ENCODE measurements at places on chromosomes 2 and 18.

DNA sequence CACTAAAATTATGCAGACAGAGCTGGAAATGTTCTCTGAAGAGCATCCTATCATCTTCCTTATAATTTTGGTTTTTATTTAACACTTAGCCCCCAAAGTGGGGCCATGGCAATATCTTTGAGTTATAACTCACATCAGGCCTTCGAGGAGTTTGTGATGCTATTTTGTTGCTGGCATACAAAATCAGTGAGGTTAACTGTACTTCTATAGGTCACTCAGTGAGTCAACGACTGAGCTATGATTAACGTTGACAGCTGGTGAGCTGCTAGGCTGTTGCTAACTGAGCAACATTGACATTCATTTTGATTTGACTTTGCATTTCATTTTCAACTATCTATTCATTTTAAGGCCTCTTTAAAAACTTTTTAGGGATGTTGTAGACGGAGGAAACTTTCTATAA is 50.0 kb downstream of the GPD2 start:
- no peak for DNase-seq

- DNase-seq = peak; percentile 27
Observed at GRCh38 chr2:223549215-223549614, 52.9 kb downstream of the SCG2 start.

DNA sequence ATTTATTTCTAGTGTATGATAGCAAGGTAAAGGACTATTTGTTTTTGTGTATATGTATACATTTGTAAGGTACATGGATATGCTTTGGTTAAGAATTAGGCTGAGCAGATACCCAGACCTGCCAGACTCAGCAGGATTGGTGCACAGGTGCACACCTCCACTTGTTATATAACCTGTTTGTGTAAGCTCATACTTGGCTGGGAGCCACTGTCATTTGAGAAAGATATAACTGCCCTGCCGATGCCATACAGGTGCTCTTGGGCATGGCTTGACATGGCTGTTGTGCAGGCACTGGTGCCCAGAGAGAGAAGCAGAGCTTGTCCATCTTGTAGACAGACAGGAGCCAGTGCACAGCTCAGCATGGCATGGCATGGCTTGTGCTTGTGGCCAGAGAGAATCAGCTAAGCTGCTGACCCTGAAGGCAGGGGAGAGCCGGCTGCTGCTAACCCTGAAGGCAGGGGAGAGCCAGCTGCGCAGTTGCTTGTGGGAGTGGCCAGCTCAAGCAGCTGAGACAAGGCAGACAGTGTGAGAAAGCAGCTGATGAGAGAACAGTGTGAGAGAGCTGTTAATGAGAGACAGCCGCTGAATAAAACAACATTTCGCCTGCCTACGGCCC is 136.5 kb downstream of the RNF144A start:
- peak; percentile 80 for DNase-seq

DNA sequence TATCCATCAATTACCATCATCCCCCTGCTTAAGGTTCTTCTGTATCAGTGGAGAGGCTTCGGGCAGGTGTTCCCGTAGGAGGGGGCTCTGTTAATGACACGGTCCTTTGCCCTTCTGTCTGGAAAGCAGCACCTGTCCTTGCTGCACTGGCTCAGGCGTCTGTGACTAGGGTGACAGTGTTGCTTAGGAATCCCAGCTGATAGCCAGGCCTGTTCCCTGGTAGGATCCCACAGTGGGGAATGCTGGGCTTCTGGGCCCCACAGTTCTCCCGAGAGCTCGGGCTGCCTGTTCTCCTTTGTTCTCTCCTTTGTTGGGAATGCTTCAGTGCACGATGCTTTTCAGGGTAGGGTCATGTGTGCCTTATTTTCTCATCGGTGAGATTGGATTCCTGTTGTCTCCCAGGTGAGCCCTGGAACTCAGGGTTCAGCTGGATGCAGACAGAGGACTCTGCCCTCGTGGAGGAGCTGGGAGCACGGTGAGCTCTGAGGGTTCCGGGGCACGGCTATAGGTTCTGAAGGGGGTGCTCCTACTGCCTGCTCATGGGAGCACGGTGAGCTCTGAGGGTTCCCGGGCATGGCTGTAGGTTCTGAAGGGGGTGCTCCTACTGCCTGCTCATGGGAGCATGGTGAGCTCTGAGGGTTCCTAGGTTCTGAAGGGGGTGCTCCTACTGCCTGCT is 9.6 kb downstream of the SNTG2 start:
- DNase-seq = no peak

DNA sequence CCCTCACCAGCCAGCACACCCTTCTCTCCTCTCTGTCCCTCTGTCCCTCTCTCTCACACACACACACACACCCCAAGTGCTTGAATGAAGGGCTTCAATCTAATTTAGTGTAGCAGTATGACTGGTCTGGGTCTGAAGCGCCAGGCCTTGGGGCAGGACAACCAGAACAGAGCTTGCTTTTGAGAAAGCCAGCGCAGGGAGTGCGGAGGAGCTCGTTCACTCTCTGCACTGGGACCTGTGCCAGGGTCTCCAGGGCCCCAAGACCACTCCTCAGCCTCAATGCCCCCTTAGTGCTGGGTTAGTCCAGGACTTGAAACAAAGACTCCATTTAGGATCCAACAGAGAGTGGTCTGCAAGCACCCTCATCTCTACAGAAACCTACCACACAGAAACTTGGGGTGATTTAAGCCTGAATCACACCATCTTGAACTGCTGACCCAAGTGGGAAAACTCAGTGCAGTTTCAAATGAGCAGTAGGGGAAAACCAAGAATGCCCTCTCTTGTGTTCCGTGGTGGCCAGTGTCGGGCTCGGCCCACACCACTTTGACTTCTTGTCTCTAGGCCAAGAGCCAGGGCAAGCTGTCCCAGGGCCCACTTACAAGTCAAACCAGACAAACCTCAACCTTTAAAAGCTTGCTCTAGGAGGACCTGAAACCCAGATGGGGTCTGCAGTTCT is 66.6 kb upstream of the WIPF1 start:
- DNase-seq = no peak

- no peak for DNase-seq
Observed at GRCh38 chr2:239050252-239050649, 202.4 kb downstream of the TWIST2 start.

DNA sequence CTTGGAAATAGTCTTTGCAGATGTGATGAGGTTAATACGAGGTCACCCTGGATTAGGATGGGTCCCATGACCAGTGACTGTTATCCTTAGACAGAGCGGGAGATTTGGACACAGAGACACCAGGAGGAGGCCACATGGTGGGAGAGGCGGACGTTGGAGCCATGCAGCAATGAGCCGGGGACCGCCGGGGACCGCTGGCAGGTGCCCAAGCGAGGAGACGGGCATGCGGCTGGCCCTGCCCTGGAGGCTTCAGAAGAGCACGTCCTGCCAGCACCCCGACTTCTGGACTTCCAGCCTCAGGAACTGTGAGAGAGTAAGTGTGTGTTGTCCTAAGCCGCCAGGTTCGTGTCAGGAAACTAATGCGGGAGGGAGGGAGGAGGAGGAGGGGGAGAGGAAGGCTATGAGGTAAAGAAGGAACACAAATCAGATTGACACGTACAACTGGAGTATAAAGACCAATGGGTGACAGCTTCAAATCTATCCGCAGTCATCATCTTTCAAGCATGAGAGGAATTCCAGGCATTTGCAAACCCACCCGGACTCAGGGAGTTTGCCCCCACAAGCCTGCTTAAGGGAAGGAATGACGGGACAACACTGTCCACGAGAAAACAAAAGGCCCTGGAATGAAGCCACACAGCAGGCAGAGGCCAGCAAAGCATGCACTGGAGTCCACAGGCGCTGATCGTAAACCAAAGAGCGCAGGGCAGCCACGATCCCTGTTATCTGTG is 11.6 kb upstream of the BOK start:
- no peak for DNase-seq

DNA sequence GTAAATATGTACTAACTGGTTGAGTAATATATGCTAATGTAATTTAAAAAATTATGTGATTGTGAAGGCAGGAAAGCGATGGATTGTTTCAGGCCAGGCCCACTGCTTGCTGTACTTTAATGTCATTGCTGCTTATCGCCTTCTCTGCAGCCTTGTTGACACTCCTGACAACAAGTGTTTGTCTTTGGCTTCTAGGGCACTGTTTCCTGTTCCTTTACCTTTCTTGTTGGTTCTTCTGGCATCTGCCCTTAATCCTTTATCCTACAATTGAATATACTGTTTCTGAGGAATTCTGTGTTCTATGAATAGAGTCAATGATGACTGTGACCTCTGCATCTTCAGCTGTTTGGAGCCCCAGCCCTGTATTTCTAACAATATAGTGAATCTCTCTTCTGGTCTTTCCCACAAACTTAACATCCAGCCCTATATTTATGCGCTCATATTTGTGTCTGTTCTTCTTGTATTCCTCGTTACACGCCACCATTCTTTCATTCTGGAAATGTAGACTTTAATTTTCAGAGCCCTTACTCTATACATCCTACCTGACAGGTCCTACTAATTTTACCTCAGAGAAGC is 17.6 kb downstream of the ACSL3 start:
- DNase-seq = no peak

GRCh38 chr2:234352270-234352669 is 144.6 kb downstream of the ARL4C start:
- no peak for DNase-seq

- no peak for DNase-seq
Observed at GRCh38 chr2:36489281-36489680, 108.7 kb downstream of the FEZ2 start.

DNA sequence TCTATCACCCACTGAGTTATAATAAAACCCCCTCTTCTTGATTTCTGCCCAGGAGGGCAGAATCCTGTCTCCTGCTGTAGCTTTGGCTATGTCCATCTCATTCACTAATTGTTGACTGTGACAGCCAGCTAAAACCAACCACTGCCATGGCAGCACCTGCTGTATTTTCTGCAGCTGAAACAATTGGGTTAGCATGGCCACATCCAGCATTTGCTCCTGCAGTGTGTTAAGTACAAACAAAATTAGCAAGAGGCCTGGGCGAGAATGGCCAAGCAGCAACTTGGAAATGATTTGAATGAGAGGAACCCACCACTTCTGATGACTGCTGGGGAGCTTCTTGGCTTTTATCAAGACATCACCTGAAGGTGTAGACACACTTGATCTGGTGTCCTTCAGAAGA is 89.4 kb upstream of the LRRTM1 start:
- no peak for DNase-seq

- DNase-seq = no peak
Observed at GRCh38 chr2:204470178-204470620, 75.1 kb upstream of the PARD3B start.

- no peak for DNase-seq
Observed at GRCh38 chr2:9236045-9236344, 29.4 kb downstream of the ASAP2 start.

DNA sequence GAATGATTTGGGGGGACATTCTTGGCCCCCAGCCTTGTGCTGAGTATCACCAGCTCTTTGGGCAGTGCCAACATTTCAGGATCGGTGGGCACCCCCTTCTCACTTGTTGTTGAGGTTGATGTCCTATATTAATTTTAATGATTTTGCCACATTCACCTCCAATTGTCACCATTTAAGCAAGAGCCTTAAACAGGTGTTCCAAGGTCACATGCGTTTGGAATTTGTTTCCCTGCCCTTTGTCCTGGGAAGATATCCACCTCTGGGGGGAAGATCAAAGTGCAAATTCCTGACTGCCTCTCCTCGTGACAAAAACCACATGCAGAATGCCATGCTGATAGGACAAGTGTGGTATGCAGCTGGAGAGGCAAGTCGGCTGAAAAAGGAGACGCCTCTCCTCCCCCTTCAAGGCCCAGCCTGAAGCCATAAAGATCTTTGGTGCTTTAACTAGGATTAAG is 72.5 kb upstream of the ID2 start:
- no peak for DNase-seq

DNA sequence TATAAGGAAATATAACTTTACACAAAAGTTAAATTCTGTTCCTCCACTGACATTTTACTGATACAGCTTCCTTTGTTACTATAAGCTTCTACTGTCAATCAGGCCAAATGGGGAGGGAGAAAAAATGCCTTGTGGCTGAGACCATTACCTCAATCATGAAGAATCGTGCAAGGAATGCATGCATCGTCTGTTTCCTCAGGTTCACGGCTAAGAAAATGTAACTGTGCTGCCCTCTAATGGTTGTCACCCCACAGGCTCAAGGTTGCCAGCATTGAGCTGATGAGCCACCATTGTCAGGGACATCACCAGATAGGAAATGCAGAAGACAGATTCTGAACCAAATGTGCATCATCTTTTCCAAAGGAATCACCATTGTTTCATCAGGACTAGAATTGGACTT is 426.9 kb downstream of the CDH2 start:
- no peak for DNase-seq

DNA sequence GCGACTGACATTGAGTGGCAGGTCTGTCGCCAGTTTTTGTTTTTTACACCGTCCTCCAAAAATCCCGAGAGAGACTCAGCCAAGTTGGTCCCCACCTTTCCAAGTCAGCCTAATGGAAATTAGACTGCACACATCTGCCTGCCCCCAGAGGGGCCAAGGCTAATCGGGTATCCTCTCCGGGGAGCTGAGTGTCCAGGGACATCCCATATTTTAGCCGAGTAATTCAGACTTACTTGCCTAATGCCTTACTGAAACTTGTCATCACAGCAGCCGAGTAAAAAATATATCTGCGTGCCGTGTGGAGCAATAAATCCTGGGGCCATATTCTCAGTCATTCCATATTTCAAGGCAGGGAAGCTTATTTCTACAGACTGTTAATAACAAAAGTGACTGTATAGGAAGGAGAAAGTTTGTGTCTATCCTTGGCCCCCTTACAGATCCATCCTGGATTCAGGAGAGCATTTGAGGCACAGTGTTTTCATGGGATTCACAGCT is 38.9 kb upstream of the NRP2 start:
- DNase-seq = no peak

- DNase-seq = no peak
Observed at GRCh38 chr2:199870581-199870980, 19.6 kb upstream of the FTCDNL1 start.

- no peak for DNase-seq
Observed at GRCh38 chr2:205640716-205641115, 41.6 kb upstream of the NRP2 start.

- DNase-seq = no peak
Observed at GRCh38 chr2:203436496-203436895, 98.6 kb downstream of the RAPH1 start.

GRCh38 chr2:28955467-28955866 is 25.6 kb upstream of the TOGARAM2 start:
- no peak for DNase-seq

- no peak for DNase-seq
Observed at GRCh38 chr2:73995810-73996209, 11.1 kb downstream of the TET3 start.

DNA sequence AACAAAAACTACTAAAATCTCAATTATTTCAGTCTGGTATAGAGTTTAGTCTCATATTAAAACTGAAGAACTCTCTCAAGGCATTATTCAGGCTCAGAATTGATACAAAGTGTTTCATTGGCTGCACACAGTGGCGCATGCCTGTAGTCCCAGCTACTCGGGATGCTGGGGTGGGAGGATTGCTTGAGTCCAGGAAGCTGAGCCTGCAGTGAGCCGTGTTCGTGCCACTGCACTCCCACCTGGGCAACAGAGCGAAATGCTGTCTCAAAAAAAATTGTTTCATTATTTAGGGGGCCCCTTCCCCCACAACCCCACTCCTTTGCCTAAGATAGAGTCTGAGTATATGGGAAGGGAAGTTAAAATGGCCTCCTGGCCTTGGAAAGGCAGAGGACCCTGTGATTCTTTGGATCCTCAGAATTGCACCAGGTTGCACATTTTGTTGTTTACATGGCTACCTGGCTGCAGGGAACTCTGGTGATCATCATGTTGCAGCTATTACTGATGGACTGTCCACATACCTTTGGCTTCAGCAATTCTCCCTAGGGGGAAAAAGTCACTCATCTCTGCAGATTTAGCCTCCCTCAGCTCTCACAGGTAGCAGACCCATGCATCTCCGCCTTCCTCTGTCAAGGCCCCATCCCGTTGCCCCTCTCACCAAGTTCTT is 19.2 kb upstream of the CYRIA start:
- DNase-seq = no peak

GRCh38 chr2:30225131-30225762 is 6.1 kb upstream of the LBH start:
- no peak for DNase-seq

All from NCI-H2081 treated with DMSO at 0.1 percent for 48 hours (cell line).